Natural killer cell (primary cell): ENCODE measurements at places on chromosomes 13 and 19.

GRCh38 chr13:92418818-92419412 lies 807.7 kb upstream of the GPC6 start:
- H3K27me3 ChIP-seq: no peaks in the 10 kb centered on the region
- H3K4me1 ChIP-seq: no peaks in the 10 kb centered on the region

GRCh38 chr19:54421521-54421920 lies 6.3 kb downstream of the TTYH1 start:
- no peaks in the 10 kb centered on the region for H3K36me3 ChIP-seq
- H3K27me3 ChIP-seq: peaks cover under 1% of the 10 kb centered on the region
- peaks cover 22% of the 10 kb centered on the region for H3K4me1 ChIP-seq
- no peak for DNase-seq

- no peak for DNase-seq
- peaks cover 23% of the 10 kb centered on the region for H3K4me1 ChIP-seq
- no peak overlapping the region for H3K4me3 ChIP-seq
- H3K27ac ChIP-seq: no peak overlapping the region
- peaks cover 7% of the 10 kb centered on the region for H3K36me3 ChIP-seq
Observed at GRCh38 chr19:42191855-42192254, 25.6 kb downstream of the DEDD2 start.

GRCh38 chr19:16117594-16118033 lies 5.9 kb downstream of the RAB8A start:
- no peaks in the 10 kb centered on the region for H3K27me3 ChIP-seq
- peaks cover 62% of the 10 kb centered on the region for H3K36me3 ChIP-seq
- H3K4me1 ChIP-seq: peaks cover 82% of the 10 kb centered on the region
- peak overlapping the region; percentile 83 for H3K27ac ChIP-seq
- no peak for DNase-seq

GRCh38 chr13:93216122-93216521 lies 10.5 kb upstream of the GPC6 start:
- no peak overlapping the region for H3K4me3 ChIP-seq
- no peak overlapping the region for H3K27ac ChIP-seq
- no peak for DNase-seq
- H3K36me3 ChIP-seq: no peaks in the 10 kb centered on the region

- peak overlapping the region; percentile 71 for H3K4me3 ChIP-seq
- no peak for DNase-seq
- peaks cover 14% of the 10 kb centered on the region for H3K36me3 ChIP-seq
- H3K27ac ChIP-seq: peak overlapping the region; percentile 84
Observed at GRCh38 chr19:38931521-38931793, 713 bp downstream of the MRPS12 start.
